ENCODE measurements at places on chromosomes 7 and 10.
A peak's percentile ranks its signal among the peaks of the same experiment; 100 is the strongest.

DNA sequence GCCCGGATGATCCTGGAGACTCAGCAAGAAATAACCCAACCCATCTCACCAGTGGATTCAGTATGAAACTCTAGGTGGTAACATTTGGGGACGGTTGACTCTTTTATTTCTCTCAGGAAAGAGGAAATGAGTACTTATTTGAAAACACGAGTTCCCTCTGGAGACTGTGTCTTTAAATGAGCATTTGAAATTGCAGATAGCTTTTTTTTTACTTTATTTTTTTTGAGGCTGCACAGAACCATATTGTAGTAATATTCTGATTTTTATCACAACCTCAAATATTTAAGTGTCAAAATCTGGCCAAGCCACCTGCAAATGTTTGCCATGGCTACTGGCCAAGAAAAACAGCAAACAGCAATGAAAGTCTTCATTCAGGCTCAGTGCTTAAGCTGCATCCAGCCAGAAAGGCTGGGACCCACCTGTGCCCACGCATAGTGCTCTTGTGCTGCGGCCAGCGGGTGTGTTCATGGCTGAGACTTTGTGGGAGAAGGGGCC, 160.8 kb downstream of the CREB5 start:
- peak; percentile 58 for DNase-seq

DNA sequence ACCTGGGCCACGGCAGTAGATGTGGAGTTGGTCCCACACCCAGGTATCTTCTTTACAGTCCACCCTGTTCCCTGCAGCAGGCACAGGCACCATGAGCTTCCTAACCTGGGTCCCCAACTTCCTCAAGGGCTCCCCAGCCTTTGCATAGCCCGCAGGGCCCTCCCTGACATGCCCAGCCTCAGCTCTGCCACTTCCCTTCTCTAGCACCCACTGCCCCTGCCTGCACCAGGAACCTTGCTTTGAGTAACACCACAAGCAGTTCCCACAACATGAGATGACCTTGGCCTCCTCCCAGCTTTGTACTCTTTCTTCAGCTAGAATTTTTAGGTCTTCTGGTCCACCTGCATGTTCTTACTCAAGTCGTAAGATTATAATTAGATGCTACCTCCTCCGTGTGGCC, 92.2 kb upstream of the ZPBP start:
- no peak for DNase-seq

DNA sequence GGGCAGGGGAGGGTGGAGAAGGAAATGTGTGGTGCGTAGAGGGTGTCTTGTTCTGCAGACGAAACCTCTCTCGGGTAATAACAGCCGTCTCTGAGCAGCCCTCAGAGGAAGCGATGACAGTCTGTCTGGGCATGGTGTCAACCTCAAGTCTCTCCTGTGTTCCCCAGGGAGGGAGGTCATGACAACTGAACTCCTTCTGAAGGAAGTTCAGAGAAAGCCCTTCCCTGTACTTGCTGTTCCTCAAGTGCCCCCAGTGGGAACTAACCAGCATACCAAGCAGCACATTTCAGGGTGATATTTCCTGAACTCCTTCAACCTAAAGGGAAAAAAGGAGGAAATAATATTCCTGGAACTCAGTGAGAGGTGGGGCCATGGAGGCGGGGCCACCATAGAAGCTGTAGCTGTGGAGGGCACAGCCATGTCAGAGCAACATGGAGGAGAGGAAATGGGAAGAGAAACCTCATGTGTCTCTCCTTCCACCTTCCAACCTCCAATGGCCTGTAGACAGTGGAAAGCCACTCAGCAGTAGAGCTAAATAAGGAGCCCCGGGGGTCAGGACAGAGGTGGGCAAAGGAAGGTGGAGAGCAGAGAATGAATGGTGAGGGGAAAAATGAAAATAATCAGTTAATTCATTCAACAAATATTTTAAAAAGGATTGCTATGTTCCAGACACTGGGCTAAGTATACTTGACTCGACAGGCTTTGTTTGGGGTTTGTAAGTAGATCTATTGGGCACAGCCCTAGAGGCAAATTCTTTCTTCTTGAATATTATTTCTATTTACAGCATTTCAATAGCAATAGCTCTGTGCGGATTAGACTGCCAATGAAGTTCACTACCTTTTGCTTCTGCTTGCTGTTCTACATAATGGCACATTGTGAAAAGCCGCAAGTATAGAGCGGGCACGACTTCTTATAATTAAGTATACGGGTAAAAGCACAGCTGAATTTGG, 61.0 kb upstream of the AOAH start:
- DNase-seq, result no peak

- DNase-seq, result no peak
These were observed 52.5 kb upstream of the LEP start for GRCh38 chr7:128188396-128189230.

GRCh38 chr10:52459097-52459496, 145.0 kb downstream of the DKK1 start:
- DNase-seq, result no peak

DNA sequence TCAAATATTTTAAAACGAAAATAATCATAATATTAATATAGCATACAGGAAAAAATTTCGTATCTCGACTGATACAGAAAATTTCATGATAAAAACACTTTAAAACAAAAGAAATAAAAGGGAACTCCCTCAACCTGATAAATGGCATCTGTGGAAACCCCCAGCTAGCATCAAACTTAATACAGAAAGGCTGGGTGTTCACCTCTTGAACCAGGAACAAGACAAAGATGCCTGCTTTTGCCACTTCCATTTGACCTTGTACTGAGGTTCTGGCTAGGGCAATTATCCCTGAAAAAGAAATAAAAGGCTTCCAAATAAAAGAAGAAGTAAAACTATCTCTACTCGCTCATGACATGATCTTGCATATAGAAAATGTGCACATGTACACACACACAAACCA, 2.5 kb upstream of the ALOX5 start:
- DNase-seq, result no peak

GRCh38 chr10:31318382-31318853, 598 bp upstream of the ZEB1 start:
- peak; percentile 6 for DNase-seq

DNA sequence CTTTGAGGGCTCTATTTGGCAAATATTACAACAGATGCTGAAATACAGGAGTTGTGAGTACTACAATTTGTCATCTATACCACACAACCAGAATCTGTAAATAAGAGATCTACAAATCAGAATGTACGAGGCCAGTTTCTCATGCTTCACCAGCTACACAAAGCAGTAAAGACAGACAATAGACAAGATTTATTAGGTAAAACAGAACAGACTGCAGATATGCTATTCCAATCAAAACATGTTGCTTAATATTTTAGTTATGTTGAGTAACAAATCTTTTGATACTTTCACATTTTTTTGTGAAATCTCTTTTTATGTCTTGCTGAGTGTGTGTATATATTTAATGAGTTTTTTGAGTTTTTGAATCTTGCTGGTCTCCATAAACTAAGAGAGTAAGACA, 109.1 kb downstream of the CHCHD3 start:
- DNase-seq, result no peak

GRCh38 chr7:144508702-144509101, 105.2 kb upstream of the NOBOX start:
- DNase-seq, result no peak

- DNase-seq, result no peak
These were observed 116.7 kb downstream of the PLXDC2 start for GRCh38 chr10:19932806-19933371.

GRCh38 chr7:155814316-155815276, 2.3 kb upstream of the SHH start:
- no peak for DNase-seq

DNA sequence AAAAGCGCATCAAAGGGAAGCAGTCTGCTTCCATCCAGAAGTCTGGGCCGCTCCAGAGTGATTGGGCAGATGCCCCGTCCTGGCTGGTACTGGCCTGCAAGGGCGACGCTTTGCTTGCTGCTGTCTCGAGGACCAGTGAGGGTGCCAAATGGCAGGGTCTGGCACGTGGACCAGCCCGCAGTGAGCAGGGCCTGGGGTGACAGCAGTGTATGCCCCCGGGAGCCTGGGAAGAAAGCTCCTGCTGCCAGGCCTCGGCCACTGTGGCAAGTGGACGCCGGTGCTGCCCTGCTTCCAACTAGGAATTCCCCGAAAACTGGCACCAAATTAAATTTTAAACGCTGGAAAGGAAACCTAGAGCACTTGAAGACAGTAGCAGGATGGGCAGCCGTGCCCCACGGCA, 357.0 kb upstream of the MKI67 start:
- DNase-seq, result no peak

- no peak for DNase-seq
These were observed 955 bp downstream of the DUS4L start for GRCh38 chr7:107564553-107565298.

- no peak for DNase-seq
These were observed 40.3 kb upstream of the LRRC17 start for GRCh38 chr7:102872460-102872859.

DNA sequence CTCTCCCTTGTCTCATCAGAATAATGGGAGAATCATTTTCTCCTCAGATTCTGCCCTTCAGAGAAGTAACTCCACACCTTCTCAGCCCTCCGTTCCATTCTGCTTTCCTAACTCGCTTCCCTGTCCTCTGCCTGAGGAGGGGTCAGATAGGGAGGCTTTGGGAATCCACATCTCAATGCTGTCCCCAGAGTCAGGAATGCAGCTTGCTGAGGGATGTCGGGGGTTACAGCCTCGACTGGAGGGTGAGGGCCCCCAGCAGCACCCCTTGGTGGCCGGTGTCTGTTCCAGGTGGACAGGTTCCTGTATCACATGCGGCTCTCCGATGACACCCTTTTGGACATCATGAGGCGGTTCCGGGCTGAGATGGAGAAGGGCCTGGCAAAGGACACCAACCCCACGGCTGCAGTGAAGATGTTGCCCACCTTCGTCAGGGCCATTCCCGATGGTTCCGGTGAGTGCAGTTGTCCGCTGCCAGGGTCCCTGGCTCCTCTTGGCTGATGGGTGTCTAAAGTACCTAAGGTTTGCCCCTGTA, 6.9 kb downstream of the HKDC1 start:
- no peak for DNase-seq

DNA sequence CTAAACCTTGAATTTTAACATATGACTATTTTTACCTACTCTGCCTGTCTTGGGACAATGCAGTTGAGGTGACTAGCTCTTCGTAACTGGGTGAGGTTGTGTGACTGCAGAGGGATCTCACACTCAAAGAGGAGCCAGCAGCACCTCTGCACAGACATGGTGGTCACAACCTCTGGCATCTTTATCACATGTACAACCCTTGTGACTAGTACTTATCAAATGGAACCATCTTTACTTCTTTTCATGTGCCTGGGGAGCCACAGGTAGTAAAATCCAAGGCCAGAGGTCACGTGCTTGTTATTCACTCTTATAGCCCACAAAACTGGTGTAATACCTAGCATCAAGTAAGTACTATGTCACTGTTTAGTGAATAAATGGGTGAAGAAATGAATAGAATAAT, 244.3 kb downstream of the COBL start:
- no peak for DNase-seq

- no peak for DNase-seq
These were observed 14.1 kb upstream of the BTBD16 start for GRCh38 chr10:122257041-122257440.

- DNase-seq, result no peak
These were observed 100.0 kb upstream of the KCNMA1 start for GRCh38 chr10:77737608-77738007.

DNA sequence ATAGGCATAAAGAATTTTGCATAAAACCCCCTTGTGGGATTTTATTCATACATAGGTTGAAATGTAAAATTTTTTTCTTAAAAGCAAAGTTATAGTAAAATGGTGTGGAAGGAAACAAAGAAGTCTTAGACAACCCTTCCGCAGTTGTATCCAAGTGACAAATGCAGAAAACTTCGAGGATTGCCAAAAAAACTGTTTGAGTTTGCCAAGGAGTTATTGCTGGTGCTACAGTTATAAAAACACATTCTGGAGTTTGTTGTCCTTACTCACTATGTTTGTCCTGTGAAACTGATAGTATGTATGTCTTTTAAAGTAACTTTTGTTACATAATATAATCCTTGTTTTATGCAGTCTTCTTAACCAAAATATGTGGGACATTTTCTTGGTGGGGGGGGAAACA, 120.3 kb downstream of the FOXP2 start:
- no peak for DNase-seq

GRCh38 chr10:59553162-59553900, 156.3 kb downstream of the SLC16A9 start:
- DNase-seq, result no peak

- DNase-seq, result no peak
These were observed 4.0 kb upstream of the PPP1R3C start for GRCh38 chr10:91636892-91637291.

- DNase-seq, result peak; percentile 57
These were observed 1.9 kb upstream of the TMEM178B start for GRCh38 chr7:141071855-141072547.

GRCh38 chr10:55048830-55049498, 247.9 kb upstream of the PCDH15 start:
- no peak for DNase-seq

DNA sequence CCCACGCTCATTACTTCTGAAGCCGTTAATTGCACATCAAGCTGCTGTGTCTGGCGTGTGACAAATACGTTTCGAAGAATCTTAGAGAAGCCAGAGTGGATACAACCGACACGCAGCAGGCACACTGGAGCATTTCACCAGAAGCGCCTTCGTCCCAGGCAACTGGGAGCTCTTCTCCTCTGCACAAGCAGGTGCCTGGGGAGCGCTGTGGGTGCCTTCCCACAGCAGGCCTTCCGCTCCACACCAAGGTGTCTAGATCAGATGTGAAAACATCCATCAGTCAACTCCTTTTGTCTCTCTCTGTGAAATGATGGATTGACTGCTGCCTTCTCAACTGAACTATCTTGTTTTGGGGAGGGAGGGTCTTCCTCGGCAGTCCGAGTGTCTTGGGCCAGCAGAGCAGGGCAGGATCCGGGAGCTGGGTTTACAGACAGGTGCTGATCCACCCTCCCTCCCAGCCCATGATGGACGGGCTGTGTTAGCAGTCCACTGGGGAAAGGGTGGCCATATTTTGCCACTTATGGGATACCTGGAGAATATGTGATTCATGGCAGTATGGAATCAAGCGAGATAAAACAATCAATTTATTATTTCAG, 326.3 kb downstream of the TCERG1L start:
- no peak for DNase-seq

DNA sequence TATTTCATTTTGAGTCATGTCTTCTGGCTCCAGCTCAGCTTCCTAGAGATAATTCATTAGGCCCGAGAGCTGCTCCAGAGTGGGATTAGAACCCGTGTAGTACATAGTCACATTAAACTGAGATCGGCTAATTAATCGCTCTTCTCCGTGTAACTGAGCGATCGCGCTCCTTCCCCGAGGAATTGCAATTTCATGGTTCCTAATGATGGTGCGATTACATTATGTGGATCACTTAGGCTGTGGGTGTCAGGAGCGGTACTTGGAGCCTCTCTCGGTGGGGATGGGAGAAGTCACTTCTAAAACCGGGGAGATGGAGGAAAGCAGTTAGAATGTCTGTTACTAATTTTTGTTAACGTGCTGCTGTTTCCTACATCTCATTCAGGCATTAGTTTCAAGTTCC, 123.0 kb upstream of the TCF7L2 start:
- DNase-seq, result no peak

DNA sequence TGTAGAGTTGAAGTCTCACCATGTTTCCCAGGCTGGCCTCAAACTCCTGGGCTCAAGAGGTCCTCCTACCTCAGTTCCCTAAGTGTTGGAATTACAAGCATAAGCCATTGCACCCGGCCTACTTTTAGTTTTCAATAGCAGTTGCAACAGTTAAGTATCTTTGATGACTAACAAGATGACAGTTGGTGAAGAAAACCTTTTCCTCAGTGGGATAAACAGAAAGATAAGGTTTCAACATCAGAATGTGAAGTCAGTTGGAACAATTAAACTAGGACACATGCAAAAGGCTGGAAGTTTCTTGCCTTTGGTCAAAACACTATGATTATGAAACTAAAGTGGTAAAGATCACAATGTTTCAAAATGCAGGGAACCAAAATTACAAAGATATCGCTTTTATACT, 169.2 kb downstream of the ZNF438 start:
- no peak for DNase-seq
